ENCODE measurements at places on chromosomes 1 and 21. TPM values are rescaled to one million over a fixed set of nuclear protein-coding genes. Genes with fewer than 3 reads are reported as not detected.

DNA sequence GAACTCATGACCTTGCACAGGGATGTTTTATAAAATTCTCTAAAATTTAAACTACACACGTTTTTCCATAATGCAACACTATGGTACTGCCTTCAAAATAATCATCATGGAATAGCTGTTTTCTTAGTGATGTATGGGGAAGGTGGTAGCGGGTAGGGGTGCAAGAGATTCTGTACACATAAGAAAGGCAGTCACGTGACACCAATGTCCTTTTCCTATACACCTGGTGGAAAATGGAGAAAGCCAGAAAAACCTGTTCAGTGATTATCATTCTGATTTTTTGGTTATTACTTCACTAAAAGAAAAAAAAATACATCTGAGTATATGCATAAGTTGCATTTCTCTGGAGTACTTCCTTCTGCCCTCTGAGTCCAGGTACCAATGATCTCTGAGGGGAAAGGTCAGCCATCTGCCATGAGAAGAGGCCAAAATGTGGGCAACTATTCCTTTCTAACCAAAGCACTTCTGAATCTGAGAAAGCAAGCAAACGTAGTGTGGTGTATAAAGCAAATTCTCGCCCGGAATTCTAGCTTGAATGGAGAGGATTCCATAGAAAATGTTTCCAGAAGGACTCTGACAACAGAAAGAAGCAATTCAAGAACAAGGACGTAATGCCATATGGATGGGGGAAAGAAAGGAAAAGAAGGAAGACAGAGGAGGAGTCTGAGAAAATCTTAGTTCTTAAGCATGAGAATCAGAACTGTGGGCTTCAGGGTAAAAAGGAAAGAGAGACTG lies 137.3 kb downstream of the RERE start:
- peaks cover 56% of the 10 kb centered on the region for H3K4me1 ChIP-seq
- no peaks in the 10 kb centered on the region for H3K36me3 ChIP-seq
- peak overlapping the region; percentile 83 for H3K27ac ChIP-seq
- H3K4me3 ChIP-seq, result no peak overlapping the region
- no peaks in the 10 kb centered on the region for H3K27me3 ChIP-seq

DNA sequence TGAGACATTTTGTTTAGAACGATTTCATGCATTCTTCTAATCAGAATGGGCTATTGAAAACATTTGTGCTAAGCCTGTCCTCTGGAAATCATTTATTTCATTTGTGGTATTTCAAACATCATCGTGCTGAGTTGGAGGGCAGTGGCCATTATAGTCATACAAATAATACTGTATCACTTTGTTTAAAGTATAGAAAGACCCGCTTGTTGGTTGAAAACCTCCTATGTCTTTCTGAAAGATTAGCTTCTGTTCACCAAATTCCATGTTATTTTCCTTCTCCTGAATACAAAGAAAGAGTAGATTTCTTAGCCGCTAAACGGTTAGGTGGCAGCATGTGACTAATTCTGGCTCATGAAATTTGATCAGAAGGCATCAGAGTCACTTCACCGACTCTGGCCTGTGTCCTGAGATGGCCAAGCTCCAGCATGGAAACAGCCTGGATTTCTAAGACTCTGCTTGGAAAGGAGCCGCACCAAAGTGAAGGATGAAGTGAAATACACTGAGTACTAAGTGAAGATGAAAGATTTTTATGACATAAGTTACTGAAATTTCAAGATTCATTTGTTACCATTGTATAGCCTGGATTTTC lies 355.1 kb downstream of the USP25 start:
- DNase-seq, result peak; percentile 34
- peak overlapping the region; percentile 4 for H3K27ac ChIP-seq
- H3K36me3 ChIP-seq, result no peaks in the 10 kb centered on the region
- H3K27me3 ChIP-seq, result no peaks in the 10 kb centered on the region

GRCh38 chr1:166139735-166140134 lies 27.1 kb downstream of the FAM78B start:
- no peaks in the 10 kb centered on the region for H3K4me1 ChIP-seq
- H3K27ac ChIP-seq, result no peak overlapping the region
- no peaks in the 10 kb centered on the region for H3K36me3 ChIP-seq
- no peak for DNase-seq

GRCh38 chr1:63888984-63889383 lies 115.2 kb downstream of the ROR1 start:
- no peak overlapping the region for H3K4me3 ChIP-seq
- no peaks in the 10 kb centered on the region for H3K36me3 ChIP-seq
- no peaks in the 10 kb centered on the region for H3K27me3 ChIP-seq
- H3K4me1 ChIP-seq, result peaks cover 4% of the 10 kb centered on the region

DNA sequence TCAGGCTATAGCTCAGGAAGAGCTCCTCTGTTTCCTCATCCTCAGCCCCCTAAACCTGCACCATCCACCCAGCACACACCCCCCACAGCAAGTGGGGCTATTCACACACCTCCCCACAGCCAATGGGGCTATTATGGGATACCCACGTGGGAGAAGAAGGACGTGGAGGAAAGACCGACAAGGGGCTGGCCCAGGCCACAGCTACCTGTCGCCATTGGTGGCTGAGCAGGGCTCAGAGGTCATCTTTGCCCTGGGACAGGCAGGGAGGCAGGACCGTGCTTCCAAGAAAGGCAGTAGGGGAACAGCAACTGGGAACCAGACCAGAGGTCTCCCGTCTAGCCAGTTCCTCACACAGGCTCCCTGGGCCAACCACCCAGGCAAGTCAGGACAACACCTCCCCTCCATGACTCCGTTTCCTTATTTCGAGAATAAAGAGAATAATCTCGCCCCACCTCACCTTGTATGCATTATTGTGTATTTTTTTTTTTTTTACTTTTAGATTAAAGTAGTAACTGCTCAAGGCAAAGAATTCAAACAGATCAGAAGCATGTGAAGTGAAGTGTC lies 92.3 kb upstream of the TARDBP start:
- H3K27ac ChIP-seq, result no peak overlapping the region
- no peaks in the 10 kb centered on the region for H3K4me1 ChIP-seq
- H3K27me3 ChIP-seq, result no peaks in the 10 kb centered on the region
- no peak for DNase-seq

DNA sequence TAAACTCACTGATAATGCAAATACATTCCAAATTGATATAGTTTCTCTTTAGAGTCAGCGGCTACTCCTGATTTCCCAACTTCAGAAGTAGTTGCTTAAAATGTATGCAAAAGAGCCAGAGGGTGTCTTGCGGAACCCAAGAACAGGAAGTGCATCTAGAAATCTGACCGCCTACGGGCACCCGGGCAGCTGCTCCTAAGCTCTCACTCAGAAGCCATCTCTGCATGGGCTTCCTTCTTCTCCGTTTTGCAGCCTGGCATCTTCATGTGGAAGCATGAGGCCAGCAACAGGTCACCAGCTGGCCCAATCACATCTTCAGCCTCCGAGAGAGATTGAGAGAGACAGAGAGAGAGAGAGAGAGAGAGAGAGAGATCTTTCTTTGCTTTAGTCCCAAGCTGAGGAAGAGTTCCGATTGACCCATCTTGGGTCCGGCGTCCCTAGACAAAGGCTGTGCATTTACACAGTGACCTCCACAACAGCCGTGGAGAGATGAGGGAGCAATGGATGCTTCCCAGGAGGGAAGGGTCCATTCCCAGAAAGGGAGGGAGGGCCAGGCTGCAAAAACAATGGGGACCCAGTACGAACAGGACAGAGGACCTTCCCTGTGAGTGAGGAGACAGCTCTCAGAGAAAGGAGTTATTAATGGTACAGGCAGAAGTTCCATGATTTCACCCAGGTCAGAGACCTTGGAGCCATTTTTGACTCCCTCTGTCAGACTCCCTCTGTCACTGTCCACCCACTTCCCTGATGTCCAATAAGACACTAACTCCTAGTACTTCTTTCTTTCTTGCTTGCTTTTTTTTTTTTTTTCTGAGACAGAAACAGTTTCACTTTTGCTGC lies 28.2 kb upstream of the SLC30A1 start:
- DNase-seq, result peak; percentile 88
- H3K27me3 ChIP-seq, result no peaks in the 10 kb centered on the region
- no peaks in the 10 kb centered on the region for H3K36me3 ChIP-seq
- no peak overlapping the region for H3K4me3 ChIP-seq
- no peak overlapping the region for H3K27ac ChIP-seq

DNA sequence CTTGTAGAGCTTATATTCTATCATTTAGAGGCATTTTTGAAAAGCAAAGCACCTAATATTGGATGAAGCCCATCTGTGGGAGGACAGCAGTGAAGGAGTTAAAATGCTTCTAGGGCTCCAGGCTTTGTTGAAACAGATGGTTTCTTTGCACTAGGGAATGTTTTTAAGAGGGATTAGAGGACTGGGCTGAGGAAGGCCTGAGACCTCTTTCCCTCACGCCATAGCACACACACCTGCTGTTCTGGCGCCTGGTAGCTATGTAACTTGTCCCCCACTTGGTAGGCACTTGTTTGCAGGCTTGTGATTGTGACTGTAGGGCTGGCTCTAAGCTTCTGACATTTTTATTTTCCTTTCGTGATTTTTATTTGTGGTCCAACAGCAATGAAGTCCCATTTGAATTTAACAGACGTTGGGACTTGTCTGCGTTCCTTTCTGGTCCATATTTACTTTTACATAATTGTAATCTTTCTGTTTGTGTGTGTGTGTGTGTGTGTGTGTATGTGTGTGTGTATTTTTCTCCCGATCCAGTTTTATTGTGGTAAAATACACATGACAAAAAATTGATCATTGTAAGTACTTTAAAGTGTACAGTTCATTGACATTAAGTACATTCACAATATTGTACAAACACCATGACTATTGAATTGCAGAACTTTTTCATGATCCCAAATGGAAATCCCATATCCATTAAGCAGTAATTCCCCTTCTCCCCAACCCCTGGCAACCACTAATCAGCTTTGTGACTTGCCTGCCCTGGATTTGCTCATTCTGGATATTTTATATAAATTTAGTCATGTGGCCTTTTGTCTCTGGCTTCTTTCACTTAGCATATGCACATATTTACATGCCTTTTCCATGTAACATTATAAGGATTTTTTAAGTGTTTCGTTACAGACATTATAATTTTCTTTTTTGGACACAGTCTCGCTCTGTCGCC lies 33.5 kb upstream of the MACF1 start:
- H3K4me3 ChIP-seq, result no peak overlapping the region
- H3K4me1 ChIP-seq, result peaks cover 60% of the 10 kb centered on the region
- peak; percentile 73 for DNase-seq
- peak overlapping the region; percentile 89 for H3K27ac ChIP-seq
- H3K36me3 ChIP-seq, result no peaks in the 10 kb centered on the region

- H3K27ac ChIP-seq, result peak overlapping the region; percentile 52
- H3K4me3 ChIP-seq, result no peak overlapping the region
- H3K4me1 ChIP-seq, result peaks cover 18% of the 10 kb centered on the region
- no peaks in the 10 kb centered on the region for H3K36me3 ChIP-seq
Observed at GRCh38 chr1:154178911-154179811, 12.7 kb downstream of the TPM3 start.

DNA sequence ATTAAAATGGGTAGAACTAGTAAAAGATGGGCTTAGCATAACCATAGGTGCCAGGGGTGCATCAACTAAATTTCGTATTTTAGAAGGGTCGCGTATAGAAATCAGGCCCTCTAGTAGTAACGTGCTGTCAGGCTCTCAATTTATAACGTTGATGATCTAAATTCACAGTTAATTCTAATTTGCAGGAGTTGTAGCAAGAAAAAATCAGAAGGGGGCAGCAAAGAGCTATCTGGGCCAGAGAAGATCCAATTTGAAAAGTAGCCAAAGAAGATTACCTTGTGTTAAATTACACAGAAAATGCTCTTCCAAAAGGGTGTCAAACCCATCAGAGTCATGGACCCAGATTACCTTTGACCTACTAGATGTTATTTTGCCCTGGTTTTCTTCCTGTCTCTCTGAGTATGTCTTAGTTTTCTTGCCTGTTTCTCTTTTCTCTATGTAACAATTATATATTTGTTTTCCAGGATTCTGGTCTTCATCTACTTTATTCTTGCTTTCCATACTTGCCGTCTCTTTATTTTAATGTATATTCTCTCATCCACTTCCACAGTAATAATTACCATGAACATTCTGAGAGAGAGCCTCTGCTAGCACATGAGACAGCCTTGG lies 1030.9 kb downstream of the AMY1C start:
- no peaks in the 10 kb centered on the region for H3K27me3 ChIP-seq
- no peaks in the 10 kb centered on the region for H3K4me1 ChIP-seq
- H3K4me3 ChIP-seq, result no peak overlapping the region
- H3K27ac ChIP-seq, result no peak overlapping the region

The KLHDC9 gene
- polyA plus RNA-seq, result 41.2 TPM

The RIMS3 gene
- 29.1 TPM for polyA plus RNA-seq

The C1QC gene
- not detected for polyA plus RNA-seq

Data from cardiac muscle cell (in vitro differentiated cells and primary cell).